ENCODE measurements at places on chromosomes 16 and 17.
A peak's percentile ranks its signal among the peaks of the same experiment; 100 is the strongest.

- no peak for DNase-seq
These were observed 6.6 kb upstream of the PMP22 start for GRCh38 chr17:15271741-15272140.

GRCh38 chr16:78706637-78707036 is 607.2 kb downstream of the WWOX start:
- DNase-seq = no peak

DNA sequence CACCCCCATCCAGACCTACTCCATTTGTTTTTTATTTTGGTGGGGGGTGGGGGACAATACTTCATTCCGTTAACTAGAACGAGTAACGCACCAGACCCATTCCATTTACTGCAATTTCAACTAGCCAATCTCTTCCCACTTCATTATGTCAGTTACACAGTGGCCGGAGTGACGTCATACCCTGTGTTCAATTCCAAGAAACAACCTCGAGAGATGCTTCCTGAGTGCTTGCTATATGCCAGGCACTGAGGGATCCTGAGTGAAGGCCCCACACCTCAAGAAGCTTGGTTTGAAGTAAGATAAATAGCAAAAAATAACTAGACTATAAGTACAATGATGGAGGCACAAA is 9.1 kb upstream of the SIAH1 start:
- no peak for DNase-seq

DNA sequence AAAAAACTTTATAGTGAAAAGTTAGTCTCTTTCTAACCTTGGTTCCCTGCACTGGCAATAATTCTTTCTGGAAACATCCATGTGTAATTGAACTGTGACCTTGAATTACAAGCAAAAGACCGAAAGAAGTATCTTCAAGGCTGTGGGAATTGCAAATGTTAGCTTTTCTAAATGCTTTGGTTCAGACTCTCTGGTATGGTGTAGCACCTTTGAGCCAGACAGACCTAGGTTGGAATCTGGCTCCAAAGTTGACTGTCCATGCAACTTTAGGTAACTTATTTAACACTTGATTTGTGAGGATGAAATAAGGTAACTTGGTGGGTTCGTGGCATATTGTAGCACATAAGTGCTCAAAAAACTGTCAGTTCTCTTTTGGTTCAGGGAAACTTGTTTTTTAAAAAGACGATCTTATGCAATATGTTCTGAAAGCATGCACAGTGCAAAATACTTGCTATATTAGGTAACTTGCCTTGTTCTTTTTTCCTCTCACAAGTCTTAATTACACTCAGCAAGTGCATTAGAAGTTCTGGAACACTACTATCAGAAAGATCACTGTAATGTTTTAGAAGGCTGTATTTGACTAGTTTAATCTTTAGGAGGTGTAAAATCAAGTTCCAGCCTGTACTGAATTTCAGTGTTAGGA is 46.3 kb downstream of the TANGO6 start:
- DNase-seq = no peak

DNA sequence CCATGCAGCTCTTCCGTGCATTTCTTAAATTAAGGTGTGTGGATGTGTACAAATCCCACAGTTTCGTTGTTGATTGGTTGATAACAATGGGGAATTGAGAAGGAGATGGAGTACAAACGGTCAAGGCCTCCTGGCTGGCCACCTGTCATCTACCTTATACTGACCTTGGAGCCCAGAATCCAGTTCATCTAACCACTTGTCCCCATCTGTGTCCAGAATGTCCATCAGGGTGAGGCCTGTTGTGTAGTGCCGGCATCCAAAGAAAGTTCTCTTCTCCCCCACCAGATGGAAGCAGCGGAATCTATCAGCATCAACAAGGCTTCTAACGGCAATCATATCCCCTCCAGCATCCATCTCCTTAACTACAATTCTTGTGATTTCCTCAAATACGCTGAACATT is 1.5 kb downstream of the GSDMB start:
- DNase-seq = peak; percentile 50

GRCh38 chr17:13134076-13134475 is 116.2 kb upstream of the ELAC2 start:
- no peak for DNase-seq

GRCh38 chr17:62704381-62704971 is 77.0 kb downstream of the MRC2 start:
- peak; percentile 63 for DNase-seq

- DNase-seq = no peak
These were observed 2.0 kb upstream of the CCL11 start for GRCh38 chr17:34283571-34283970.

DNA sequence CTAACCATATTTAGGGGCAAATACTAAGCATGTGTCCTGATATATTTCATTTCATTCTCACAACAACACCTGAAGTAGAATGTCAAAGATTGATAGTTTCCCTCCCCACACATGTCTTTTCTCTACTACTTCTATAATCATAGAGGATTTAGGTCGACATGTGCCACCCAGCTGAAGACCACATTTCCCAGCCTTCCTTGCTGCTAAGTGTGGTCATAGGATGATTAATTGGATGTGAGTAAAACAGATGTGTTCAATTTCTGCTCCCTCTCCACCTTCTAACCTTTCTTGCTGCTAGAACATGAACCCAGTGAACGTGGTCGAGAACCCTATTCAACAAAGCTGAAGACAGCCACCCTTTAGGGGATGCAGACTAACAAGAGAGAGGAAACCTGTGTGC is 18.8 kb upstream of the HLF start:
- no peak for DNase-seq

DNA sequence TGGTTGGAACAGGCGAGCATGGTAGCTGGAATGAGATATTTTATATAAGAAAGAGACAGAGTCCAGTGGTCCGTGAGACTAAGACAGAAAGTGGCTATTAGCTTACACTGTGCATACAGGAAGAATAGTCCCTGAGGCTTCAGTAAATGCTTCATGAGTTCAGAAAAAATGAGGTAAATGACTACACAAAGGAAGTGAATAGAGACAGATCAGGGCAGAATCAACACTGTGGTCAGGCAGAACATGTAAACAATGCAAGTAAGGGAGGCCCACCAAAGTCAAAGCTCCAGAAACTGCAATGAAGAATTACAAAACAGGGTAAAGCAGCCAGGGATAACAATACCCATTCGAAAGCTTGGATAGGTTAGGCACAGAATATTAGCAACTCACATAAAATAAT is 4.8 kb downstream of the ABCA10 start:
- DNase-seq = peak; percentile 78

- DNase-seq = peak; percentile 23
These were observed 49.9 kb upstream of the RHBDL3 start for GRCh38 chr17:32215696-32216095.

DNA sequence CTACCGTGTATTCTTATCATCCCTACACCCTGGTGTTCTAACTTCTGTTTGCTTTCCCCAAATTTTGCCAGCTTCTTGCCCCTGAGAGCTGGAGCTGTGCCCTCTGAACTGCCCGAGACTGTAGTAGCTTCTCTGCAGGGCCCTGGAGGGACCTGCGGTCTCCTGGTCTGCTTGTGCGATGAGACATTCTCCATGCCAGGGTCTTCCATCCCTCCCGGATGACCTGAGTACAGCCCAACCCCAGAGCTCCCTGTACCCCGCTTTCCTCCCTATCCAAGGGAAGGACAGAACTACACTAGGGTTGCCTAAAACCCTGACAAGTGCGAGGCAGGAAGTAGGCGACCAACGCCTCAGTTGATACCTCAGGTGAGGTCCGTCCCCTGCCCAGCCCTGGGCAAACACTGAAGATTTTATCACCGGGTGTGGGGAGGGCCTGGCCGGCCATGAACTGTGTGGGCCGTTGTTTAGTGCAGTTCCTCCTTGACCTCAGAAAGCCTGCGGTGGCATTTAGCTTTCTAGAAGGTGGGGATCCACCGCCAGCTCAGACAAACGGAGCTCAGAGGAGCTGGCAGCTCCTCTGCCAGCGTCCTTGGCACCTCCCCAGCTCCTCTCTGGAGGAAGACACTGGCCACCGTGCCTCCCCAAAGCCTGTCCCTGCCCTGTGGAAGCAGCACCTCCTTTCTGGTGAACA is 13.7 kb downstream of the CANT1 start:
- no peak for DNase-seq

DNA sequence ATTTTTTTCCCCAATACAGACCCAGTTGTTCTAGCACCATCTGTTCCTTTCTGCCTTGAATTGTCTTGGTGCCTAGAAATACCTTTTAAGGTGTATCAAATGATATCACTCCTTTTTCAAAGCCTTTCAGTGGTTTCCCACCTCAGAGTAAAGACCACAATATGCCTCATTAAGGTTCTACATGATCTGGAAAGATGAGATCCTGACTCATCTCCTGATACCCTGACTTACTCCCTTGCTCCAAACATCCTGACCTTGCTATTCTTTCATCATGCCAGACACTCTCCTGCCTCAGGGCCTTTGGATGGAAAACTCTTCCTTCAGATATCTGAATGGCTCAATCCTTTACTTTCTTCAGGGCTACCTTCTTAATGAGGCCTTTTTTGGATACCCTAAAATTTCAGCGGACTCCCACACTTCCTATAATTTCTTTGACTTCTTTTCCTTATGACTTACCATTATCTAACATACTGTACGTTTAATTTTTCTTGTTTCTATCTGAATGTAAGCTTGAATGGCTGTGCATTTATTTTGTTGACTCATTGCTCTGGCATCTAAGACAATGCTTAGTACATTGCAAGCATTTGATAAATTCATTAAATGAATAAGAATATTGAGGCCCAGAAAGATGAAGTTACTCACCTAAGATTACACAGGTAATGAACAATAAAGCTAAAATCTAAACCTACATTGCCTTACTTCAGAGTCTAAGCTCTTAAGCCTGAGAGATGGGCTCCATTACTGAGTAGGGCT is 19.2 kb downstream of the FLOT2 start:
- DNase-seq = peak; percentile 68

DNA sequence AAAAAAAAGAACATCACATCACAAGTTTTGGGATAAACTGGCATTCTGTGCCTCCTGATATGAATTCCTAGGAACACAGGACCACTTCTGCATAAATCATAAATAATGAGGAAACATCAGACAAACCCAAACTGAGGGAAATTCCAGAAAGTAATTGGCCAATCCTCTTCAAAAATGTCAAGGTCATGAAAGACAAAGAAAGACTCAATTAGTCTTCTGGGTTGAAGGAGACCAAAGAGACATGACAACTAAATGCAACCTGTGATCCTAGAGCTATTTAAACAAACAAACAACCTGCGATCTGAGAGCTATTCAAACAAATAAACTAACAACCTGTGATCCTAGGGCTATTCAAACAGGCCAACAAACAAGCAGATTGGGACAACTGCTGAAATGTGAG is 144.3 kb downstream of the VPS53 start:
- DNase-seq = no peak

DNA sequence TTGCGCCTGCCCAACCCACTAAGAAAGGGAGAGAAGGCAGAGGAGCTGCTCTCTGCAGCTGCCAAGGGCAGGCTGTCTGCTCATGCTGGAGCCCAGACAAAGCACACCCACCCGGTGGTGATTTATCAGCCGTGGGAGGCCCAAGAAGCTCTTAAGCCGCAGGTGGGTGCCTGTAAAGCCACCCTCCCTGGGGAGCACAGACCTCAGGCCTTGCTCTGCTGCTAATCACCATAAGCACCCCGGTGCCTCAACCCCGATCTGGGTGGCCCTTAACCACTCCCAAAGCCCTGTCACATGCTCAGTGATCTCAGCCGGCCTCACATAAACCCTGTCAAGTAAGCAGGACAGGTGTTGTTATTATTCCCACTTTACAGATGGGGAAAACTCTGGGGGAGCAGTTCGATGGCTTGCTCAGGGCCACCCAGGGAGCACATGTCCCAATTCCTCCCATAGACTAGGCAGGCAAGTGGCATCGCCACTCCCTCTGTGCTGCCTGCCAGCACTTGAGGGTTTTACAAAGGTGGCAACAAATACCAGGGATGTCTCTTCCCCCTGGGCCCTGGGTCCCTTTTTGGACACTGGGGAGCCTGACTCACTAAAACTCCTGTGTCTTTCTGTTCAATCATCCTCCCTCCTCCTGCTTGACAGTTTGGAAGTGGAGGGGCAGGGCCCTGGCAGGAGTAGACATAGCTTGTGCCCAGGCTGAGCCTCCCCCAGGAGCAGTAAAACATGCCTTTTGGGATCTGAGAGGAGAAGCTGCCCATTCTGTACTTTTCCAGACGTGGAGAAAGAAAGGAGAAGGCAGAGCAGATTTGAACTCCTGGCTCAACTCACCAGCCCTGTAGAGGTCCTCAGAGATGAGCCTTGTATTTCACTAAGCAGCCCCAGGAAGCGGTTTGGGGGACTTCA is 299.3 kb downstream of the SOX9 start:
- peak; percentile 36 for DNase-seq

- DNase-seq = no peak
These were observed 75.3 kb downstream of the MRC2 start for GRCh38 chr17:62702746-62703260.
